ENCODE measurements at places on chromosomes 11 and 22. TPM values are rescaled to one million over a fixed set of nuclear protein-coding genes. Genes with fewer than 3 reads are reported as not detected.

DNA sequence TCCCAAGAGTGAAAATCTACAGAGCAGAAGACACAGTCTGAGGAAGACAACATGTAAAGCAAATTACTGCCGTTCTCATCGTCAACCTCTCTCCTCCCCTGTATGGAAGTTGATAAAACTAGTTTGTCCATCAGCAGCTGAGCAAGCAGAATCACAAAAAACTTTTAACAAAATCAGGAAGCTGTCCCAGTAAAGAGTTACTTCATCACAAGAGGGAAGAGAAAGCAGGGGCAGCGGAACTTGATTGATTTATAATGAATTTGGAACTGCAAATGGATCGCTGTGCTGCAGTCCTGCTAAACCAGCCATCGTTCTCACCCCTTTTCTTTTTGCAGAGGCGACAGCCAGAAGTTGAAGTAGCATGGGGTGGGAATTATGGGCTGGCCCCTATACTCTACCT lies 13.7 kb upstream of the UCP3 start:
- DNase-seq = no peak

Gene MS4A6A
- polyA plus RNA-seq = 2.6 TPM

- no peak for DNase-seq
Observed at GRCh38 chr11:35477901-35478300, 47.5 kb downstream of the PAMR1 start.

GRCh38 chr11:113603277-113604059 lies 102.6 kb downstream of the TMPRSS5 start:
- DNase-seq = no peak

Gene KCNK4
- not detected for polyA plus RNA-seq

Gene C11orf87
- not detected for polyA plus RNA-seq

GRCh38 chr22:39508393-39508792 lies 6.3 kb downstream of the MIEF1 start:
- DNase-seq = no peak

Gene MRGPRE
- not detected for polyA plus RNA-seq
